ENCODE measurements at places on chromosomes 2 and 18. TPM values are rescaled to one million over a fixed set of nuclear protein-coding genes. Genes with fewer than 3 reads are reported as not detected.

GRCh38 chr2:19684516-19684915 lies 217.3 kb downstream of the TTC32 start:
- DNase-seq: no peak

DNA sequence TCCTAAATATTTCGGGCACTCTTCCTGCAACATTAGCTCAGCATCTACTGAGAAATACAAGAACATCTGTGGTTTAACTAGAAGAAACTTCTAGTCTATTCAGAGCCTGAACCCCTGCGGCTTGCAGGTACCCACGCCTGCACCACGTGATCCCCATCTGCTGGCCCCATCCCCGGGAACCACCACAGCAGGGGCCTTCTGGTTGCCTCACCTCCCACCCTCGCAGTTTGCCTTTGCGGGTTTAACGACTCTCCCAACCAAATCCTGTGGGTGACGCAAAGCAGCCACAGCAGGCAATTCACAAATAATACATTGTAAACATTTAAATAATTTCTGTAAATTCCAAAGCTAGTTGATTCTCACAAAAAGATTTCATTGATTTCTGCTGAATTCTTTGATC lies 90.2 kb upstream of the TMEM18 start:
- DNase-seq: no peak

DNA sequence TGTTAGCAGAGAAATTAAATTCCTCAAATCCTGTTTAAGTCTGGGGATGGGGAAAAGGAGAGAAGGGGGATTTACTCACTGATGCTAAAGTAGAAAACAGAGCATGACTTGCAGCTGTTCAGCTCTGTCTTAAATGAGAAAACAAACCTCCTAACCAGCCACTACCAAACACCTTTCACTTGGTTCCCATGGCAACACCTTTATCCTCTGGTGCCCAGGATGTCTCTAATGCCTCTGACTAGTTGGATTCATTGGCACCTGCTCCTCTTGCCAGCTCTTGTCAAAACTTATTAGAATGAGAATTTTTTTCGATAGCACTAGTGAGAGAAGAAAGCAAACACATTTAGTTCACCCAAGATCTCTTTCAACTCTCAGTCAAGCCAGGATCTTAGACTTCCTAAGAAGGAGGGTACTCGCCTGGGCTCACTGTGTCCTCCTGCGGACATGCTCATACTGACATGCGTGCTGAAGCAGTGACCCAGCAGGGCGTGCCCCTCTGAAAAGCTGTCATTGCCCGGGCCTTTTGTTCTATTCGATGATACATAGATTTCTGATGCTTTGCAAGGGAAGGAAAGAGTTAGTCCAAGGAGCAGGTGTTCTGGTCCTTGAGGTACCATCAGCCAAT lies 656.0 kb upstream of the CELF4 start:
- DNase-seq: no peak

GRCh38 chr18:48345596-48345995 lies 63.6 kb downstream of the ZBTB7C start:
- no peak for DNase-seq

DNA sequence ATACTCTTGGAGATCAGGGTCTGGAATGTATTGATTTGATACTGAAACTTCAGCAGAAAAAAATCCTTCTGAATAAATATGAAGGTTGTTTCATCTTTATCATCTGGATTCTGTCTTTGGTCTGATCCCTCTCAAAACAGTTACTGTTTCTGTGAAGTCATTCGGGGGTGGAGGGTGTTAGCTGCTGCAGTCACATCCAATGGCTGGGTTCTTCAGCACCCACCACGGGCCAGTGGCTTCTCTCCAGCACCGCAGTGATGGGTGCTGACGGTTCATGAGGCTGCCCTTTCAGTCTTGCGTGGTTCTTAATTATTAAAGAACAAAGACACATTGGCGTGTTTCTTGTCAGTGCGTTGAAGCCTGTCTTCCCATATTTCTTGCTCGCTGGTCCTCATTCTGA lies 148.0 kb downstream of the LDLRAD4 start:
- DNase-seq: no peak

DNA sequence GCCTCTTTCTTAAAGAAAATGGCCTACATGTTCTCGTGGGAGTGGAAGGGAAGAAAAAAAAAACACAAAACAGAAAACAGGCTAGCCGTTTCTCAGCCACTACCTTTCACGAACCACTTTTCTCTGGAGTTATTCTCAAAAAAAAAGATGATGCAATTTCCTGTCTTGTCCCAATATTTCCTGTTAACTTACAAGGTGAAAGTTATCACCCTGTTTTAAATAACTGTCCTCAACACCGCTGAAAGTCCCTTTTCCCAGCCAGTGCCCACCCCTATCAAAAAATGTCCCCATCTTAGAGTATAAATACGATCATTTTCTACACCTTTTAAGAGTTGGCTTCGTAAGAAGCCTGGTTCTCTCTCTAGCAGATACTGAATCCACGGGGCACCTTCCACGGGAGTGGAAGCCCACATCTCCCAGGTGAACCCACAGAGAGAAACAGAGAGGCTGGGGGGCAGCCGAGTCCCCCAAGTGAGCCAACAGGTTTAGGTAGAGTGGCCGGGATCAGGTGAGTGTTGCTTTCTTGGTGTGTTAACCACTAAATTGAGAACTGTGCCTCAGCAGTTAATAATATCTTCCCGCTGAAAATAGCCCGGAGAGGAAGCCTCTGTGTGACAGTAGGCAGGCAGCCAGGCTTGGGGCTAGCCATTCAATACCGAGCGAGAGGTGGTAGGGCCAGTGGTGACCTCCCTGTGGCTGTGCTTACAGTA lies 15.9 kb downstream of the SMAD7 start:
- DNase-seq: no peak

DNA sequence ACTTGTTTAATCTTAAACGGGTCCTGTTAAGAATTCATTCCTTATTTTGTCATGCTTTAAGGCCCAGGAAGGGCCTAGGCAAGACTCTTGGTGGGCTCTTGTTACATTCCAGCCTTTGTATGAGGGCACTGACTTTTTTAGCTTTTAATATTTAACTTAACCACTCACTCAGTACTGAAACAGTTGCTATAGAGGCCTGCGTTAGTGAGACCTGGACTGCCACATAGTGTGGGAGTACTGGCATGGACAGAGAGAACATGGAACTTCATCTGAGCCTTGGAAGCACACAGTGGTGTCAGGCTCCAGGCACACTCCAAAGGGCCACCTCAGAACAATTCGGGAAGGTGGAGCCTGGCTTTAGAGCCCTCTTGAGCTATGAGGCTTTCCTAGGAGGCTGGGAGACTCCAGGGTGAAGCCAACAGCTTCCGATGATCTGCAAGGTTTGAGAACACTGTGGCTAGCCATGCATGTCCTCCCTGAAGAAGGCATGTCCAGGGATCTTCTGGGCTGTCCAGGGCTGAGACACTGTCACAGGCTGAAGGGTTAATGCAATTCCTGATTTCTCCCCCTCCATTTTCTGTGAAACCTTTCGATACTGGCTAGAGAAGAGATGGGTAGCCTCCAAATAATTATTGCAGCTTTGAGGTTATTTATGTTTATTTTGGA lies 155.4 kb upstream of the ACAA2 start:
- no peak for DNase-seq

DNA sequence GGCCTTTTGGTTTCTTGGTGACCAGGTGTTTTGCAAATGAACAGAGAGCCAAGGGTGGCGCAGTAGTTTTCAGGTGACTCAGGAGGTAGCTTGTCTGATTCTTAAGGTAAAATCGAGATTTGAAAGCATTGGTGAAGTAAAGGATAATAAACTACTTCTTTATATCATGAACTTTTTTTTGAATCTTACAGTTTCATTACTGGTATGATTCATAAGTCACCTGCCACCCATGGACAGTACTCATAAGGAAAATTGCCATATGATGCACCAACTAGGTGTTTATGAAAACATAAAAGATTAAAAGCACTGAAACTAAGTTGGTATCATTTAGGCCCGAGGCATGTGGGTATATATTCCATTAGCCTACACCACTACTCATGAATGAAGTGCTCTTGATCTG lies 84.1 kb upstream of the MGAT5 start:
- DNase-seq: no peak

DNA sequence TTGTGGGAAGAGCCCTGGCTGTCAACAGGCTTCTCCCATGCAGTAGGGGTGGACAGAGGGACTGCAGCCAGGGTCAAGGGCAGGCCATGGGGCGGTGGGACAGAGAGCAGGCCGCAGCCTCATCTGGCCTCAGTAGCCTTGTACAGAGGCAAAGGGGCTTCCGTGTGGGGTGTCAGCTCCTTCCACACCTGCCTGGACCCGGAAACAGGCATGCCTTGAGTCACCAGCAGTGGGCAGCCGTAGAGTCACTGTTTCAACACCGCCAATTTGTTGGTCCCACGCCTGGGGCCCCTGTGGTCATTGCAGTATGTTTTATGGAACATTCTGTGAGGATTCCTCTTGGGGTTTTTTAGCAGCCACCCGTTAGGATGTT lies 173.0 kb downstream of the SMAD7 start:
- DNase-seq: no peak

GRCh38 chr18:70329071-70329470 lies 40.2 kb downstream of the SOCS6 start:
- no peak for DNase-seq

GRCh38 chr2:39119732-39120520 lies 925 bp downstream of the SOS1 start:
- no peak for DNase-seq

GRCh38 chr18:54150226-54150625 lies 74.2 kb downstream of the MBD2 start:
- DNase-seq: no peak

DNA sequence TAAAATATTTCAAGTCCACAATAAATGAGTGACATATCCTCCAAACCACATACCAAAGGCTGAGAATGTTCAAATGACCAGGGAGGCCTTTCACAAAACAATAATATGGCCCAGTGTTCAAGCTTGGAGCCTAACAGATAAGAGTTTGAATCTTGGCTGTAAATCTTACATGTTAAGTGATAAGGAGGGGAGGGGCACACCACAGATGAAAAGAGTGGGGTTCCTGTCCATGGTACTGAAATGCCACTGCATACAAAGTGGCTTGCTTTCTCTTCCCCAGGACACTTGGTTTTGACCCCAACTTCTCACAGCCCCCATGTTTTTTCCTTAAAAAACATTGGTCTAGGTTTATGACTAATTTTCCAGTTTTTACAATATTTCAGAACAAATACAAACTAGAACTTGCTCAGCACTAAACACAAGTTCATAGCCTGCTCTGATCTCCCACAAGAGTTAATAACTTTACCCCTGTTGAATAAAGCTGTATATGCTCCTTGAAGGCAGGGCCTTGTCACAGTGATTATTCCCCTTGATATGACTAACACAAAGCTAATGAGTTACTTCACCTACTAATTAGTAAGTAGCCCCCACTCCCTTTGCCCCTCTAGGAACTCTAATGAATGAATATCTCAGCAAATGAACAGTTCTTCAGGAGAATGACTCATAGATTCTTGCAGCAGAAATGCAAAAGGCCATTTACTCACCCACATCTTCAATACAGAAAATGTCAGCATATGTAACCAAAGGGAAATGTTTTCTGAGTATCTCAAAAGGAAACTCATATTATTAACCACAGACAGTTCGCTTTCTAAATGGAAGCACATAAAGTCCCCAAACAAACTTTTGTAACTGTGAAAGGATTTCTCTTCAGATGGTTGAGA lies 142.2 kb downstream of the SATB2 start:
- no peak for DNase-seq

DNA sequence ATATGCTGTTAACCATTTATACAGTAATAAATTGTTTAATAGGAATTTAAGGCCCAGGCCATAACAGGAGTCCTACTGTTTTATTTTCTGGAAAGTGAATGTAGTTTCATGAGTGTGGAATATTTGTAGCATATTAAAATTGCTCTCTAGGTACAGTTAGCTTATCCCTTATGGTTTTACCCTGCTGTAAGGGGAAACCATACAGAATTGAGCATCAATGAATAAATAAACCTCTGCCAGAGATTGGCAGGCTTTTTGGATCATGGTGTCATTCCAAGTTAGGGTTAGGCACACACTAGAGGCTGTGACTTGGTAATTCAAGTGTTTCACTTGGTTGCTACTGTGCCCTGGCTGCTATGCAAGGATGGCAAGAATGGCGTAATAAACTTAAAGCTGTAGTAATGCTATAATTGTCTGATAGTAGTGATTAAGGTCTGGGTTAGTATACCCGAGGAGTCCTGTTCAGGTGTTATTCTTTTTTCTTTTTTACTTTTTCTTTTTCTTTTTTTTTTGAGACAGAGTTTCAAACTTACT lies 30.4 kb downstream of the BMPR2 start:
- DNase-seq: no peak

GRCh38 chr18:64331419-64331818 lies 182.5 kb upstream of the LINC00305 start:
- no peak for DNase-seq

DNA sequence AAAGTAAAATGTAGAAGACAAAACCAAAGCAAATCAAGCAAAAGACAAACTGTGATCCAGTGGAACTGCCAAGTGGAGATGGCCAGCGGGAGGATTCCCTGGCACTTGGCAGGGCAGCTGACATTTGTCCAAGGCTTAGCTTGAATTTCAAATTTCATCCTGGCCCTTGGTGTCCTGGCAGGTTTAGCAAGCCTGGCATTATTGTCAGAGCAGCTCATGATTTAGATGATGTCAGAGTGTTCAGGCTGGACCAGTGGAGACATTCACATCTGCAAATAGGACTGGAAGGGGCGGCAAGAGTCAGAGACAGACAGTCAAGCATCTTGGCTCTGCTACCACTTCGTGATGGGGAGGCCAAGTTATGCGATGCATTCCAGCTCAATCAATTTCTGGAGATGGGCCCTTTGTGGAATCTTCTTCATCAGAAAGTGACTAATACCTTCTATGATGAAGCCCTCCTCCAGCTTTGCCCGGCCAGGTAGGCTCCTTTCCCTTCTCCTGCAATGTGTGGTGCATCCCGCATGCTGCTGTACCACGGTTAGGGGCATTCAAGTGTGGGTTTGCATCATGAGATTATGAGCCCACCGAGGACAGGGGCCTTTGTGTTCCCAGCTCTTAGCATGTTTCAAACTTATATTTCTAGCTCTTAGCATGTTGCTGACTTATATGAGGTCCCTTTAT lies 199.7 kb downstream of the ANKRD30B start:
- no peak for DNase-seq

GREB1 gene
- total RNA-seq: 4.8 TPM

SULT1C2 gene
- total RNA-seq: 10.4 TPM

TXNDC2 gene
- total RNA-seq: not detected

LAMA1 gene
- 29.5 TPM for total RNA-seq

TGIF1 gene
- 251 TPM for total RNA-seq

SKA1 gene
- total RNA-seq: 4.1 TPM

NGEF gene
- 3.6 TPM for total RNA-seq

TM4SF20 gene
- total RNA-seq: not detected

ALPP gene
- not detected for total RNA-seq

POTEC gene
- not detected for total RNA-seq
